HFF-Myc (cell line): ENCODE measurements at places on chromosomes 2 and 18.

DNA sequence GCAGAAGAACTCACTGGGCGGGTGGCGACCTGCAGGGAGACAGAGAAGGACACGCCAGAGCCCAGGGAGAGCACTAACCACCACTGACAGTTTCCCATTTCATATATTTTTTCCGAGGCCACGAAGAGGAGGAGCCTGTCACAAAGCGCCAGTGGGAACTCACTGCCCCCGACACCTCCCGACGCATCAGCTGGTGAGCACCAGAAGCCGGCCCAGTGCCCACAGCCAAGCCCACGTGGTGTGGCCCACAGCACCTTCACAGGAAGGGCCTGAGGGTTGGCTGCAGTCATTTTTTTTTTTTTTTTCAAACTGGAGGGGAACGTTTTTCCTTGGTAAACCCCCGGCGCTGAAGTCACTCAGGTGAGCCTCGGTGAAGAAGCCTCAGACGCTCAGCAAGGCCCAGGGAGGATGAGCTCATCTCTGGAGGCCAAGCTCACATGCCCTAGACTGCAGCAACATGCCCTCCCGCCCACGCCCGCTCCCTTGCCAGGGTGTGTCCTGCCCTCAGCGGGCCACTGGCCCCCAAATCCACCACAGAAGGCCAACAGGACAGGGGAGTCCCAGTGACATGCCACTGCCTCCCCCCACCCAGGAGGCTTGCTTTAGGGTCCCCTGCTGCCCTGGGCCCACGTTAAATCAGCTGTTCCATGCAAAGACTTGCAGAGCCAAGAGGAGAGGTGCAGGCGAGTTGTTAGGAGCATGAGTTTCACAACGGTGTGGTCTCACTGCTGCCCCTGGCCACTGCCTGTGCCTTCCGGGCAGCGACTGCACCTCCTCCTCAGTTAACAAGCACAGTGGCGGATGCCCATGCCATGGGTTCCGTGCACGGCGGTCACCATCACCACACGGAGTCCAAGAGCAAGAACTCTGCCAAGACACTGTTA is 68.1 kb downstream of the PARD6G start:
- no peak for DNase-seq

- DNase-seq = no peak
Measured at GRCh38 chr2:158686210-158686691, 108.9 kb upstream of the DAPL1 start.

DNA sequence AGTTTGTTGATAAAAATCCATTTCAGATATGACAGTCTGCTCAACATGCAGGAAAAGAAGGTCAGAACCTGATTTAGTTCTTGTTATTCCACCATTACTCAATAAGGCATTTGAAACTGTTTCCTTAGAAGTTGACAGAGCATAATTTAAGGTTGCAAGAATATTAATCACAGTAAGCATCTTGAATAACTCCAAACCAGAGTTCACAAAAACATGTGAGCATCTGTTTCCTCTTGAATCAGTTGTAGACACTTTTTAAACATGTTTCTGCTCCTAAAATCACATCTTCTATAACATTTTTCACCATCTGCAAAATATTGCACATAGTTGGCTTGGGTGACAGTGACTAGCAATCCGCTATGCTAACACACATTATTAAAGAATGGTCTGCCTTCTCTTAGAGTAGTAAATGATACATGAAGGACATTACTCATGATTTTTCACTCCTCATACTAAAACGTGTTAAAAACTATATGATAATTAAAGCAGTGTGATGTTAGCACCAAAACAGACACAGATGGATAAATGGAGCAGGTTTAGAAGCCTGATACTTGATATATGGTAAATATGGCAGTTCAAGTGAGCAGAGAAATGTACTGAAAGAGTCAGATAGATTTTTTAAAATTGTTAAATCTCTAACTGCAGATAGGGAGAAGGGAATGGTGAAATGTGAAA is 30.3 kb downstream of the AKAIN1 start:
- no peak for DNase-seq

DNA sequence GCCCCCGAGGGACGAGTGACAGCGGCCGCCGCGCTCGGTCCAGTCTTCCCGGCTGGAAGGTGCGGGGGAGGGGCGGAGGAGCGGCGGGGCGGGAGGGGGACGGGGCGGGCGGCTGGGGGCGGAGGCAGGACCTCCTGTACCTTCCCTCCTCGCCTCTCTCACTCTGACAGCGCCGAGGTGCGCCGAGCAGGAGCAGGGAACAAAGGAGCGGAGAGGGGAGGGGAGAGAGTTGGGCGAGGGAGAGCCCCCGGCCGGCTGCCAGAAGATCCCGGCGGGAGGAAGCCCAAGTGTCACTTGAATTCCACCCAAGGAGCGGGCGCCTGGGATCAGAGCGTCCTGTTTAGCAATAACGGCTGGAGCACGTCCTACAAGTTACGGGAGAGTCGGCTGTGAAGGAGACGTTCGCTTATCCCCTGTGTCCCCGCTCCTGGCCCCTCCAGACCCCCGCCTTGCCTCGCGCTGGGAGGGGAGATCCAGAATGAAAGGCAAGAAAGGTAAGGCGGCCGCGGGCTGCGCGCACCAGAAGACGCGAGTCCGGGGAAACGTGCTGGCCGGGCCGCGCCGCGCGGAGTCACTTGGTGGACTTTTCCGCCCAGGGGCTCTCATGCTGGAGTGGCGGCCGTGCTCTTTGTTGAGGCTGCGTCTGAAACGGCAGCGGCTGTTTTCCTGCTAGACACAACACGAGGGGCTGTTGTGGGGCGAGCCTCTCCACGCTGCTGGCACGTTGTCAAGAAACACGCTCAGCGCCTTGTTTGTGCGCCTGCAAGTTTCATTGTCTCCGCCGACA is at the start of gene TGIF1:
TSS of gene TGIF1 (plus strand) at position 161 of the 787 bp plus-strand sequence. CDS start at position 479, 318 bp downstream.
- DNase-seq = no peak

GRCh38 chr18:75638776-75639471 is 211.4 kb upstream of the SMIM21 start:
- peak; percentile 22 for DNase-seq

GRCh38 chr2:49286726-49287125 is 132.4 kb upstream of the FSHR start:
- no peak for DNase-seq
